ENCODE measurements at places on chromosomes 6 and 20.

- DNase-seq, result no peak
These were observed 64.5 kb downstream of the OR2B2 start for GRCh38 chr6:27847706-27848105.

DNA sequence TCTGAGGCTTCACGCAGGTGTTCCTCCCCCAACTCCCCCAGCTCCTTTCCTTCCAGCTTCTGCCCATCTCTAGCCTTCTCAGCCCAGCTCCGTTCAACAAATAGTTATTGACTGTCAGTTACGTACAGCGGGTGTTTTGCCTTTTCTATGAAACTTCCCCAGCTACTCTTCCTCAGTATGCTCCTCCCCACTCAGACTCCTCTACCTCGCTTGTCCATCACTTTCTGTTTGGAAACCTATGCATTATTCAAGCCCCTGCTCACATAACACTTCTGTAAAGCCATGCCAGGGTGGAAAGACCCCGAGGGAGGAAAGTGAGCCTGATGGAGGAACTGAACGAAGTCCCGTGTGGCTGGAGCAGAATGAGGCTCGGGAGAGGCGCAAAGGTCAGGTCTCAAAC is 44.2 kb upstream of the NR2E1 start:
- DNase-seq, result no peak

DNA sequence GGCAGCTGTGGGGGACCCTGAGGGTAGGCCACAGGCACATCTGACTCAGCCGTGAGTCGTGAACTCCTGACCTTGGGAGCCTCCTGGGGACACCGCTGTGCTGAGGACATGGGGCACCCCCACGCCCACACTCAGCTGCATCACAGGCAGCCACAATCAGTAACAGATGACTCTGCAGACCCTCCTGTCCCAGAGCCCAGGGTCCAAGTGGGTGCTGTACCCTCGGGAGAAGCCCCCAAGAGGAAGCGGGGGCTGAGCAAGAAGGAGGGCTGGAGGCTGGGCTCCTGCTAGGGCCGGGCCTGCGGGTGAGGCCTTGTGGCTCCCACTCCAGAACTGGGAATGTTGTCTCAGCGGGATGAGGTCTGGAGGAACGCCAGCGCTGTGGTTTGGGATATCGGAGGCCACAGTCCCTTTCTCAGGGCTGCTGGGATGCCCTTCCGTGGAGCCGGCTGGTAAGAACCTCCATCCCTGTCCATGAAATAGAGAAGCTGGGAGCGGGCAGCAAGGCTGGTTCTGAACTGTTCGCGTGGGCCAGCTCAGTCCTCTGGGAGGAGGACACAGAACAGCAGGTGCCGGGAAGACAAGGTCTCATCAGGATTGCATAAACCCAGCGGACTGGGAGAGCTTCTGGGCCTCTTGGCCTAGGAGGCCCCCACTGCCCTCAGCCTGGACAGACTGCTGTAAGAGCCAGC is 3.1 kb upstream of the LAMA5 start:
- peak; percentile 73 for DNase-seq

GRCh38 chr6:8110117-8110721 is 7.9 kb upstream of the EEF1E1 start:
- no peak for DNase-seq

DNA sequence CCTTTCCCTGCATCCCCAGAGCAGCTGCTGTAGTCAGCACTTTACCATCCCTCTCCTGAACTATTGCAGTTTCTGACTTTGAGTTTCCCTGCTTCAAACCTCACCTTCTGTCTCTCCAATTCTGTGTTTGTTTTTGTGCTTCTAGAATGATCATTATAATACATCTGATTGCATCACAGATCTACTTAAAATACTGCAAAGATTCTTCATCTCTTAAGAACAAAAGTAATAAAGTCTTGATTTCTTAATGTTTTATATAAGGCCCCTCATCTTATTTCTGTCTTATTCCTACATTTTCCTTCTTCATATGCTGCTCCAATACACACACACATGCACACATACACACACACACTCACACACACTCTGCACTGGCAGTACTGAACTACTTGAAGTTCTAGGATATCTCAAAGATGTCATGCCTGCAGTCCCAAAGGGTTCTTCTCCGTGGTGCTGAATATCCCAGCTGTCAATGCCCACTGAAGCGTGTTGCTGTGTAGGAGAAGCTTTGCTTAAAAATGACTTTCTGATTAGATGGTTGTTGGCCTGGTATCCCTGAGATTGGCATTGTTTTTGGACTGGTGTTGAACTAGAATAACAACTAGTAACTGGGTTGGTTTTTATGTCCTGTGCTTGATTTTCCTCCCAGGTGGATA is 97.2 kb downstream of the MAP3K4 start:
- DNase-seq, result no peak

DNA sequence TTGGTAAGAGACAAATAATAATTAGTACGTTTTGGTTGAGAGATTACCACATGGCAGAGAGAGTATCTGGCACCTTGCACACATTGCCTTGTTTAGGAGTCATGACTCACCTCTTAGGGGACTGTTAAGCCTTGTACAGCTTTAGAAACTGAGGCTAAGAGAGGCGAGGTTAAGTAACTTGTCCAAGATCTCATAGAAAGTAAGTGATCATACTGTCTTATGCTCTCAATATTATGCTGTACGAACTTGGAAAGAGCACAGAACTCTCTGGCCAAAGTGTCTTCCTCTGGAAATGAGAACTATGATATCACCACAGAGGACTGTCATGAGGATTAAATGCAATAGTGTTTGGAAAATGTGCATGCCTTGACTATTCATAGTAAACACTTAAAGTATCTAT is 249.0 kb downstream of the UTRN start:
- DNase-seq, result no peak
